Motor neuron (in vitro differentiated cells): ENCODE measurements at places on chromosomes 5 and 9.

GRCh38 chr9:78565481-78565880 lies 268.6 kb downstream of the PSAT1 start:
- no peak for ATAC-seq

GRCh38 chr9:91111876-91112275 lies 249.8 kb downstream of the AUH start:
- ATAC-seq = no peak

DNA sequence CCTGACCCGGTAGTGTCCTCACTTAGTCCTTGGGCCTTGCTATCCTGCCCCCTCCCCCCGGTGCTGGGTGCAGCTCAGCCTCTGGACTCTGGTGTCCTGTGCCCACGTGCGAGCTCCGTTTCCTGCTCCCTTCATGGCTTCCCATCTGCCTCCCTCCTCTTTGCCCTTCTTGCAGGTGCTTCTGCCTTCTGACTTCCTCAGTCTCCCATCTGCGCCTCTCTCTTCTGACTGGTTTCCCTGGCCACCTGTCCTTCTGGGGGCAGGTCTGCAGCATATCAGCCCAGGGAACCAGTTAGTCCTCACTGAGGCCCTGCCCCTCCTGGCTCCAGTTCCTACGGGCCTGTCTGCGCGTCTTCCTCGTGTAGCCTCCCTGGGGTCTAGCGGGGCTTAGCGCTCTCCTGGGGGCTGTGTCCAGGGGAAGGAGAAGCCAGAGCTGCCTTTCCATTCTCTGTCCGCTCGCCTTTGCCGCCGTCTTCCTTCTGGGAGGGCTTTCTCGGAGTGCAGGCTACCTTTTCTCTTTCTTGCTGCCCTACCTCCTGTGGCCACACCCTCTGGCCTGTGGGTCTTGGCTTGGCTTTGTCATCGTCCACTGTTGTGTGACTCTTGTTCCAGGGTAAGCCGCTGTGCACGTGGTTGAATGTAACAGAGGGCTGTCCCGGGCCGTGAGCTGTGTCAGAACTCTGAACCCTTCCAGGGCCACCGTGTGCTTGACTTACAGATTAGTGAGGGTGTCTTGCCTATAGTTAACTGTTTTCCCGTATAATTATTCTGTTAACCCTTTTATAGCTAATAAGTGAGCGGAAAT lies 51.8 kb downstream of the EHMT1 start:
- ATAC-seq = peak; percentile 68

- peak; percentile 17 for ATAC-seq
Observed at GRCh38 chr5:170348137-170348633, 41.0 kb downstream of the KCNMB1 start.

DNA sequence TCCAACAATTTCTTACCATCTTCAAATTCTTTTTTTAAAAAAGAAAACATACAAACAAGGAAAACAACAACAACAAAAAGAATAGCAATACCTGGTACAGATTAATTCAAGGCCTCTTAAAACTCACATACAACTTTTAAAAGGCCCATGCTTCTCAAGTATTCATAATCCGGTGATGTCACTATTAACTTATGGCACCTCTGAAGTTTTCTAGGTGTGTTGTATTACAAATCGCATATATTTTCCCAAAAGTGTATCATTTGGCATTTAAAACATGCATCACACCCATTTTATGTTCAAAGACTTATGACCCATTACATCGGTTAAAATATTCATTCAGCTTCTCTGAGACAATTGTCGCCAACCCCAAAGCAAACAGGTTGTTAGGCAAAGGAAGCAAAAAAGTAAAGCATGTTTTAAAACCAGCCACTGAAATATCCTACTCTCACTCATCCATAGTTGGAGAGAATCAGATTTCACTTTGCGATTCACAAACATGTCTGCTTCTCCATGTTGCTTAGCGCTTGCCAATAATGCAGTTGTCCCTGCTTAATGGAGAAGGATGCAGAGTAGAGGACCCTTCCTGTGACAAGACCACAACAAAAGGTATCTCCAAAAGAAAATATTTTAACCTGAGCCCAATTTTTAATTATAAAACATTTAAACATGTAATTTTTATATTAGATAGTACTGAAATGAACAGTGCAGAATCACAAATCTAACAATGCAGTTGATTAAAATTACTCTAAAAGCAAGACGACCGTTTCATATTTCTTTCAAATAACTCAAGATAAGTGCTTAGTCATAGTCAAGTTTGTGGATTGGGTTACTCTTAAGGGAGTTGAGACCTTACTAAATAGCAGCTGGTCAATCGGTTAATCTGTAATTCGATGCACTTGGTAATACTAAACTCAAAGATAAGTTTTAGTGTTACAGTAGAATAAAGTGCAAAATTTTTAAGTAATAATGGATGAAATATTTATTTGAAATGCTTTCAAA lies 1.6 kb downstream of the SKP1 start:
- no peak for ATAC-seq

DNA sequence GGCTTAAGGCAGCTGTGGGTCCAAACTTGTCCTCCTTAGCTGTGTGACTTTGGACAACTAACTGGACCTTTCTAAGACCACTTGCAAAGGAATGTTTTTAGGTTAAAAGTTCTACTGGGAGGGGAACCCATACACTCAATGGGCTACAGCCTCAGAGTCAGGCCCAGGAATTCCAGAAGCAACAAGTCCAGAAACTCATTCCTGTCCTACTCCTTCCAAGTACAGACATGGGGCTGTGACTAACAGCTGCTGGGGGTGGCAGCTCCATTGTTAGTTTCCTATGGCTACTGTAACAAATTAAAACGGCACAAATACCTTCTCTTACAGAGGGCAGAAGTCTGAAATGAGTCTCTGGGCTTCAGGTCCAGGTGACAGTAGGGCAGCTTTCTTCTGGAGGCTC lies 12.4 kb upstream of the AKNA start:
- no peak for ATAC-seq

DNA sequence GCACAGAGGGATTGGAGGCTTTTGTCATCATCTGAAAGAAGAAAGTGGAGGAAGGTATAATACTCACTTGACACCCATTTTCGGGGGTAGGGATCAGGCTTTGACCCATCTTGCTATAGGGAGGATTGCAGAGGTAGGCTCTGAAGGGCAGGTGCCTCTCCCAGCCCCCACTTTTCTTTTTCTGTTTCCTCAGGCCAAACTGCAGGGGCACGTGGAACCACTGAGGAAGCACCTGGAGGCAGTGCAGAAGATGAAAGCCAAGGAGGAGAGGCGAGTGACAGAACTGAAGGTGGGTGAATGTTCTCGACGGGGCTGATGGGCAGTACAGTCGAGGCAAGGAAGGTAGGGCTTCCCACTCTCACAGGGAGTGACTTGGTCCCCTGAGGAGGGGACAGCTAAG lies 7.5 kb downstream of the TRIM41 start:
- no peak for ATAC-seq

DNA sequence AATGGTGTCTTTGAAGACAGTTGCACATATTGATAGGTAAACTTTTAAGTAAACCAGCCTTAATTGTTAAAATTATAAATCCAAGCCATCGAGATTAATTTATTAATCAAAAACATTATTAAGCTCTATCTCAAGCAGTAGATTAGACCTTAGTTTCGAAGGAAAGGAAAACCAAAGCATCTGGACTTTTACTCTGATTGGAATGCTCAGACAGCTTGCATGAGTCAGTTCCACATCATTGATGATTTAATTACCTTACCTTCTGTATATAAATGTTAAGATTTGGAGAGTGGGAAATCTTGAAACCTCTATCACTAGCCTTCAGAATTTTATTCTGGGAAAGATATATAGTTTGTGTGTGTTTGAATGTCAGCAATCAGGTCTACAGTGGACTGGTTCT lies 23.9 kb downstream of the DCP2 start:
- ATAC-seq = no peak

GRCh38 chr5:109743041-109743531 lies 53.4 kb downstream of the MAN2A1 start:
- no peak for ATAC-seq

DNA sequence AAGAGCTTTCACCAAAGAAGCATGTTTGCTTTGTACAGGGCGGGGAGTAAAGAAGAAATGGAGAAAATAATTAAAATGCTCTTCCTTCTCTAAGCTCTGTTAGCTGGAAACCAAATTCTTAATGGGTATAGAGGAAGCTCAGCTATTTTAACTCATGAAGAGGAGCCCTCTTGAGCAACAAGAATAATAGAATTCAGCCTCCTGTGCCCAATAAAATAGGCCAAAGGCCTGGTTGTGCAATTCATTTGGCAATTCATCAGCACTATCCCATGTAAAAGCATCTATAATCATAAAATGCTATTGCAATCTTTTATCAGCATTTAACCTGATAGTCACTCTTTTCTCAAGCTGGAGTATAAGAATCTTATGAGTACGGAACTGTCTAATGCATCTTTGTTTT lies 133.6 kb upstream of the CDH6 start:
- ATAC-seq = no peak

DNA sequence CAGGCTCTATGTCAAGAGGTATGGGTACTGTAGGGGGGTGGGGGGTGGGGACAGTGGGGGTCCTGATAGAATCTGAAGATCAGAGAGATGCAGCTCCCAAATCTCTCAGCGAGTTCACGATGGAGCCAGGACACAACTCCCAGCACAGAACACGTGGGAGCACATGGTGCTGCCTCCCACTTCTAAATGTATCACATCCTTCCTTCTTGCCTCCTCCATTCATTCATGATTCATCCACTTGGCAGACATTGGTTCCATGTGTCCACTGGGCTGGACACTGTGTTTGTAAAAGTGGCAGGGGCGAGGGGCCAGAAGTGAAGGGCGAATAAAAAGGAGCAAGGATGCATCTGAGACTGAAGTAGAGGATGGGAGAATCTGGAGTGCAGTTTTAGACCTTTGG lies 33.9 kb downstream of the SH3TC2 start:
- no peak for ATAC-seq

DNA sequence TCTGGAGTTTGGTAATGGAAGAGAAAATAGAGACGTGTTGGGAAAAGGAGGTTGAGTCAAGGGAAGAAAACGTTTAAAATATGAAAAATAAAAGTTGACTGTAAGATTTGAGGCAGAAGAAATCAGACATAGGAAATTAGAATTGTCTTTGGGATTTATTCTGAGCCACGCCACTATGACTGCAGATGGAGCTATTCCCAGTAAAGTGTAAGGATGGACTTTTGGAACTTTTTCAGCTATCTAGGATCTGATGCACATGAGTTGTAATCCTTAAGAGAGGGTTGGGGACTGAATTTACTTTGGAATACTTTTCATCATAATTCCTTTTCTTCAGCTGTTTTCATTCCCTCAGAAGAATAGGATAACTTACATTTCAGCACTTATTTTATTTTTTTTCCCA lies 336.7 kb downstream of the FAM170A start:
- ATAC-seq = no peak

DNA sequence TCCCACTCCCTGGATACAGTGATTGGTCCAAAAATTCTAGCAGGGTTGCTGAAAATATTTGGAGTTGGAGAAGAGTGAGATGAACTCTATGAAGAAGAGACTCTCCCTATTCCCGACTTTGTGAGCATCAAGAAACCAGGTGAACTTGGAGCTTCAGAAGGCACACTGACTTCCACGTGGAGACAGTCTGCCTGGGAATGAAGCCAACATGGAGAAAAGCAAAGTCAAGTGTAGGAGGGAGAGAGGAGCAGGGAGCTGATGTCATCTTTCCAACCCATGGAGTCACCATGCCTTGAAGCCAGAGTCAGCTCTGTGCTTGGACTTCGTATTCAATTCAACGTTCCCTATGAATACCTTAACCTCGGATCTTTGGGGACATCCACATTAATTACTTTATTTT lies 125.1 kb downstream of the NPR3 start:
- ATAC-seq = no peak

DNA sequence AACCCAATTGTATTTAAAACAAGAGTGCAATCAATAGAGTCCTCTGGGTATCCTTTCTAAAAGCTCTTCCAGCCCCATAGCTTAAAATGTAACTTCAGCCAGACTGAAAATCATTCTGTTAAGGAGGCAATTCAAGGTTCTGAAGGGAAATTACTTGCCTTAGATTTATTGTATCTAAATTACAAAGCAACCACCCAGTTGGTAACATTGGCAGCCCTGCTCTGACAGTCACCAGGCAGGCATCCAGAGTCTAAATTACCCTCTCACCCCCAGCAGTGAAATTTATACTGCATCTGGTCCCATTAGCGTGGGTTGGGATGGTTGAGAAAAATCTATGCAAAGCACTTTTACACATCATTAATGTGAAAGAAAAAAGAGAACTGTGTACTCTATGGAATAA lies 514.7 kb downstream of the MTRR start:
- ATAC-seq = no peak

DNA sequence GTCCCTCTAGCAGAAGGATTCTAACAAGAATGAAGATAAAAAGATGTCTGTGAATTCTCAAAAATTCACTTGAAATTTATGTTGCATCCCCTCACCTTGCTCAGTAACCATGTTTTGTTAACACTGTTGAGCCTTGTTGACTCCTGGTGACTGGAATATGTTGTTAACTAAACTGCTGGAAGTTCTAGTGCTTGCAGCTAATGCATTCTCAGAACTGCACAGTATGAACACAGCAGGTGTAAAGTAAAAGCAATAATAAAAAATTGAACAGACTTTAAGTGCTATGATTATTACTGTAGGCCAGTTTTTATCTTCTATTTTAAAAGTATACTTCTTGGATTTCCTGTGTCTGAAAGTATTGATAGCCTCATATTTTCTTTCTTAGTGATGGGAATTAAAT lies 388.7 kb upstream of the PTPRD start:
- ATAC-seq = no peak

- no peak for ATAC-seq
Observed at GRCh38 chr5:149824120-149824519, 94.0 kb downstream of the PPARGC1B start.

DNA sequence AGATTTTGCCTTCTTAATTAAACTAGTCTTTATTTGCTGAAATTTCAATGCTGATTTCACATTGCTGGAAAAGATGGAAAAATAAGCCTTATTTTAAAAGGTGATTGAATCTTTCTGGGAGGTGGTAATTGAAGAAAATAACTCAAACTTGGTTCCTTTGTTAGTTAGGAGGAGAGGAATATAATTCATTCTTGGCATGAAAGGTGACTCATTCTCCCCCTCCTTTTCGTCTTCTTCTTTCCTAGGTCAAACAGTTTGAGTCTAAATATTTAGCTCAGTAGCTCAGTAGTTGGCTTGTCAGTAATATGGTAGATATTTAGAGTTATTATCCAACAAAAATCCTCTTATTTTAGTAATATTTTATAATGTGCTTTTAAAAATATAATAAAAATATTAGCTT lies 353.9 kb upstream of the MEF2C start:
- peak; percentile 35 for ATAC-seq

GRCh38 chr9:21286099-21286498 lies 19.0 kb downstream of the IFNA5 start:
- ATAC-seq = no peak

GRCh38 chr5:165460911-165461310 lies 1955.5 kb downstream of the MAT2B start:
- ATAC-seq = no peak

DNA sequence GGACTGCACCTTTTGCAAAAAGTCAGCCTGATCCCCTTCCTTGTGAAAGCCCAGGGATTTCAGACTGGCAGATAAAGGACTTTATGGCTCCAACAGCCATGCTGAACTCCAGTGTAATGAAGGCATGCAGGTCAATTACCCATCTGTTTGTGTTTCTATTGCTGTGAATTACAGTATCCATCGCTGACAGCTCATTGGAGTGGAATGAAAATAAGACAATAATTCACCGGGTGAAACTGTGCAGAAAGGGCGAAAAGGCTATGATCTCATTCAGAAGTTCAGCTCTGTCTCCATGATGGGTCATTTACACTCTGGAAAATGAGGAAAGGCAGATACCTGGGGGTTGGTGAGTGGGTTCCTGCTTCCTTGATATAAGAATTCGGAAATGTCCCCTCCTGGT lies 148.0 kb downstream of the BRINP1 start:
- no peak for ATAC-seq

- no peak for ATAC-seq
Observed at GRCh38 chr5:15441433-15442192, 58.4 kb upstream of the FBXL7 start.
